ENCODE measurements at places on chromosomes 12 and 14. TPM values are rescaled to one million over a fixed set of nuclear protein-coding genes. Genes with fewer than 3 reads are reported as not detected.
A peak's percentile ranks its signal among the peaks of the same experiment; 100 is the strongest.

- peak; percentile 18 for DNase-seq
Observed at GRCh38 chr14:94485944-94486841, 10.2 kb upstream of the SERPINA9 start.

DNA sequence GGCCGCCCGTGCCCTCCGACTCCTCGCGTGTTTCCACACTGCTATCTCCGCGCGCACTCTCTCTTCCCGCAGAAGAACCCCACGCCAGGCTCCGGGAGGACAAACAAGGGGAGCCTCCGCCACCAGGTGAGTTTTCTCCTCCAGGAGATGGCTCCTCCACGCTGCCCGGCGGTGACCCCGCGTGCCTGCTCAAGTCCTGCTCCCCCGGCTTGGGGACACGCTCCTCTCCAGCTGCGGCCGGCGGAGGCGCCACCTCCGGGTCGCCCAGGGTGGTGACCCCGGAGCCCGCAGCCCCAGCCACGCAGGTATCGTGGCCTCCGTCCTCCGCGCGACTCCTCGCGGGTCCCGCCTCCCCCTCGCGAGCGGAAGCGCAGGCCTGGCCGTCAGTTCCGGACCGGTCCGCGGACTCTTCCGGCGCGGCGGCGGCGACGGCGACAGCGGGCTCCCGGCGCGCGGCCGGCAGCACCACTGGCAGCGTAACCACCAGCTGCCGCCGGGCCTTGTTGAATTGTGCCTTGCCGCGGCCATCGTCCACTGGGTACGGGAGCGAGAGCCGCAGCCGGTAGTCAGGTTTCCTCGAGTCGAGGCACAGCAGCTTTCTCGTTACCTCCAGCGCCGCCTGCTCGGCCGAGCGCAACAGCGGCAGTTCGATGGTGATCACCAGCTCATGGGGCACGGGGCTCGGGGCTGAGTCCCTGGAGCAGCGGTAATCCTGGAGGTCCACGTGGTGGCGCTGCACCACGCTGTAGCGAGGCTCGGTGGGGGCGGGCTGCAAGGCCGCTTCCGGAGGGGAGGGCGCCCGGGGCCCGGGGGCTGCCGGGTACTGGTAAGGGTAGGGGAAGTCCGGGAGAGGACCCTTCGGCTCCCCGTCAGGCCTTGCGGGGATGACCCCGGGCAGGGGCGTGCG, 1.2 kb downstream of the DNAAF2 start:
- DNase-seq = peak; percentile 88

GRCh38 chr12:6917491-6918231, 3.3 kb downstream of the ENO2 start:
- DNase-seq = no peak

GRCh38 chr14:103629503-103630121, 601 bp downstream of the KLC1 start:
- no peak for DNase-seq

GRCh38 chr12:67415473-67415872, 146.3 kb downstream of the CAND1 start:
- no peak for DNase-seq

DNA sequence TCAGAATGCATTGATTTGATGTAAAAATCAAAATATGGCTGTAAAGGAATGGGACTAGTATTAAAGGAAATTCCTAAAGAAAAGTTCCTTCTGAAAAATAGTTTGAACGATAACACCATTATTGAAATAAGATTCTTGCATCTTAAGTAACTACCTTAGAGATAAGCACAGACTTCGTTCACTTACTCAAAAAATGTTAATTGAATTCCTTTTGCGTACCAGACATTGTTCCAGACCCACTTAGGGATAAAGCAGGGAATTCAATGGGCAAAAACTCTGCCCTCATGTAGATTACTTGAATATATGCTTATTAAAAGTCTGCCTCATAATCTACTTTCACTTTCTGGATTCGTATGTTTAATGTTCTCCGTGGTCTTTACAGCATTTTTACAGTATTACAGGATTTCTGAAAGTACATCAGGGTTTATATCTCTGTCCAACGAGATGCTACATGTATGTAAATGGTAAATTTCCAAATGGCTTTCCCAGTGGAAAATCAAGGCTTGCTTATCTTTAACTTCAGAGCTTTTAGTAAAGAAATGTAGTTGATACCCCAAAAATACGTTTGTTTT, 213.7 kb downstream of the GXYLT1 start:
- DNase-seq = no peak

- no peak for DNase-seq
Observed at GRCh38 chr12:51925346-51926063, 18.2 kb downstream of the ACVRL1 start.

DNA sequence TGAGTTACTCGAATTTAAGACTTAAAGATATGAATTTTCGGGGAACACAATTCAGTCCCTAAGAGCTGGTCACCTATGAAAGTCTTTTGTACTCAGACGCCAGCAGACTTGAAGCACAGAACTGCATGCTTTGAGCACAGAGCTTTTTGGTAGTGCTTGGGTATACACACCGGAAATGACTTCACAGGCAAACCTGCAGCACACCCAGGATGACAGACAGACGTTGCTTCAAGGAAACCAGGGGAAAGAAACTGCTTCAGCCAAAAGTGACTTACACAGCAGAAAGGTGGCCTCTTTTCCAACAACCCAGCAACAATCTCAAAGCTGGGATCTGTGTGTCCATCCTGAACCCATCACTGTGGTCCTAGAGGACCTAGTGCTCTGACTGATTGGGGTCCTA, 975.1 kb downstream of the AACS start:
- no peak for DNase-seq

Gene PRKD1
- polyA plus RNA-seq = 24.5 TPM

Gene RD3L
- polyA plus RNA-seq = not detected

Measured in AG04450 (cell line).